ENCODE measurements at places on chromosomes 5 and 9. TPM values are rescaled to one million over a fixed set of nuclear protein-coding genes. Genes with fewer than 3 reads are reported as not detected.

Gene PKN3
- polyA plus RNA-seq = 0.95 TPM

Gene DIRAS2
- not detected for polyA plus RNA-seq

Gene IL13
- polyA plus RNA-seq = not detected

Gene GPR150
- polyA plus RNA-seq = 0.25 TPM

Gene IL9
- polyA plus RNA-seq = not detected

Gene NOXA1
- 0.15 TPM for polyA plus RNA-seq

Gene GFI1B
- not detected for polyA plus RNA-seq

Gene HTR1A
- polyA plus RNA-seq = not detected

Gene PSD2
- not detected for polyA plus RNA-seq

Gene SLC36A2
- polyA plus RNA-seq = not detected

Gene IL3
- polyA plus RNA-seq = not detected

Gene CYLC2
- not detected for polyA plus RNA-seq

Gene IRGM
- polyA plus RNA-seq = not detected

Gene SHC3
- polyA plus RNA-seq = 0.30 TPM

Data from GM23248 (cell line).